GM23248 (cell line): ENCODE measurements at places on chromosomes 3 and 15.

GRCh38 chr3:46932455-46933225 lies 43.9 kb downstream of the CCDC12 start:
- DNase-seq: no peak

DNA sequence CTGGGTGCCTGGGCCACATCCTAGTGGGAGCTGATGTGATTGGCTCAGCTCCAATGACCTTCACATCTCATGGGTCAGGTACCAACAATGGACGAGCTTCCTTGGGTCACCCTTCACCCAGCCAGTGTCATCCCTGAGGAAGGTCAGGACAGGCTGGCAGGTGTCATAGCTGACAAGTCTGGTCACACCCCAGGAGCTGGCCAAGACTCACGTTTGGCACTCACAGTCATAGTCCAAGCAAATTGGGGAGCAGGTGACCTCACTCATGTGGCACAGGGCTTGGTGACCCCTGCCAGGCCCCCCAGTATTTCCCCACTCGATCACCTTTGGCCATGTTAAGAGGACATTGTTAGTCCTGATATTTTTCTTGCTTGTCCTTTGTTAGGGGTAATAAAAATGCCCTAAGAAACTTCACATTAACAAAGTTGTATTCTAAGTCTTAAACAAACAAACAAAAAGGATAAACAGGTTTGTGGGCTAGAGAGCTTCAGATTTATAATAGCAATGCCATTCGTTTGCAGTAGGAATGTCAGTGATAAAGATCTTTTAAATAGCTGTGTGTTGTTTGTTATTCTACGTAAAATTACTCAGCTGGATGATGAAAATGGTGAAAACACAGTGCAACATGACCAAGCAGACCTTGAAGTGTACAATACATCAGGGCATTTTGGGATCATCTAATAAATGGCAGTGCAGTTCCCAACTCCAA lies 79.5 kb upstream of the POMGNT2 start:
- peak; percentile 63 for DNase-seq

GRCh38 chr15:60009124-60009960 lies 5.2 kb downstream of the FOXB1 start:
- DNase-seq: no peak

DNA sequence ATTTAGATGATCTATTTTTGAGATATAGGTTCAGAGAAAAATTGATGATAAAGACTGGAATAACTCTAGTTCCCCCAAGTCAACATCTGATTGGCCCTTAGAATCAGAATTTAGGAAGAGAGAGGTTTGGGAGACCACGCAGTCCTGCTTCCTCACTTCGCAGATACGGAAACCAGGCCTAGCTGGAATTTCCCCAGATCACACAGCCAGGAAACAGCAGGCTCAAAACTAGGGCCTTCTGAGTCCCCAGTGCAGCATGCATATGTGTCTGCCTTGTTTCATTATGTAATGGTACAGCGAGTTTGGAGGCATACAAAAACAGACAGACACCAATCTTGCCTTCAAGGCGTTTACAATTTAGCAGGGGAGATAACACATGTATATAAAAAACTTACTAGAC lies 177.1 kb upstream of the ICE2 start:
- no peak for DNase-seq

DNA sequence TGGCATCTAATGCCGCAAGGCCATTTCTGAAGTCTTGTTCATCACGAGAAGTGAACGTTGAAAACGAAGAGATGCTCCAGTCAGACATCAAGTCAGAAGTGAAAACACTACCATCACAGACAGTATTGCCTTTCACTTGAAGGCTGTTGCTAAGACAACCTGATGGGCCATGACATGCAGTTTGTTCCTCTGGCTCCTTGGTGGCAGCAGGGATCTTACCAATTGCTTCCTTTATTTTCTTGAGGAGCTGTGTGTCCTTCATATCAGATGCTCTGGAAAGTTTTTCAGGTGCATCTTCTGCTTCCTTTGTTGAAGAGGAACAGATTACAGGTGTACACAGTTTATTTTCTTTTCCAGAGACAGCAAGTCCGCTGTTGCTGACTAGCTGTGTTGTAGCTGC lies 30.7 kb upstream of the MYLK start:
- DNase-seq: no peak

DNA sequence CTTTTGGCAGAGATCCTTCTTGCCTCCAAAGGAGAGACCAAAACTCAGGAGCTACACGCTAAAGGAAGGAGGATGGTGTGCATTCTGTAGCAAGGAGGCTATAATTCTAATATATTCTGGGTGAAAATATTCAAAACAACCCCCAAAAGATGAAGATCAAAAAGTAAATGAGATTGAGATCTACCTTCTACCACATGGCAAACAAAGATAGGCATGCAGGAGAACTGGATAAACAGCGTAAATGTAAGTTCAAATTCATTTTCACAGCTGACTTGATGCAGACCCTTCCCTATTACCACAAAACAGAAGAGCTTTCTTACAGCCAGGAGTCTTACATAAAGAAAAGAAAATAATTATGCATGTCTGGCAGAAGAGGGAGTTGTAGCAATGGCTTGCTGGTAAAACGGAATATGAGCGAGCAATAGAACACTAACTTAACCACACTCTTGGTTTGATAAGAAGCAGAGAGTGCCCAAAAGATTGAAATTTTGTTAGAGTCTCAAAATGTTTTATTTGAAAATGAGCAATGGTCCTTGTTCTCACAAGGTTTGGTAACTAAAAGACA lies 272.7 kb downstream of the MECOM start:
- DNase-seq: no peak

- DNase-seq: peak; percentile 50
Measured at GRCh38 chr15:85125056-85125661, 143.5 kb downstream of the PDE8A start.

DNA sequence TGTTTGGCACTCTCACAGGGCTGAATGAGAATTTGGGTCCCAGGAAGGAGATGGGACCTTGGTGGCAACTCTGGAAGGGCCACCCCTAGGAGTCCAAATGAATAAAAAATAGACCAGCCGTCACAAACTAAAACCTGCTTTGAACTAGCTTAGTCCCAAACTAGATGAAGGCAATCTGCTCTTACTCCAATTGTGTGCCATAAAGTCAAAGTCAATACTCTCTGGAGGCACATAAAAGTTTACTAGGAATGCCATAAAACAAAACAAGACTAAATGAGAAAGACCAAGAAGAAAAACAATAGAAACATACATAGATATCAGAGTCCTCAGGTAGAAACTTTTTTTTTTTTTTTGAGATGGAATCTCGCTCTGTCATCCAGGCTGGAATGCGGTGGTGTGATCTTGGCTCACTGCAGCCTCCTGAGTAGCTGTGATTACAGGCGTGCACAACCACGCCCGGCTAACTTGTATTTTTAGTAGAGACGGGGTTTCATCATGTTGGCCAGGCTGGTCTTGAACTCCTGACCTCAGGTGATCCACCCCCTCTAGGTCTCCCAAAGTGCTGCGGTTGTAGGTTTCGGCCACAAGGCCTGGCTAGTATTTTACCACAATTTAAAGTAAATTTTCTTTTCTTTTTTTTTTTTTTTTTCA lies 8.1 kb downstream of the GOLGA6L2 start:
- DNase-seq: no peak

DNA sequence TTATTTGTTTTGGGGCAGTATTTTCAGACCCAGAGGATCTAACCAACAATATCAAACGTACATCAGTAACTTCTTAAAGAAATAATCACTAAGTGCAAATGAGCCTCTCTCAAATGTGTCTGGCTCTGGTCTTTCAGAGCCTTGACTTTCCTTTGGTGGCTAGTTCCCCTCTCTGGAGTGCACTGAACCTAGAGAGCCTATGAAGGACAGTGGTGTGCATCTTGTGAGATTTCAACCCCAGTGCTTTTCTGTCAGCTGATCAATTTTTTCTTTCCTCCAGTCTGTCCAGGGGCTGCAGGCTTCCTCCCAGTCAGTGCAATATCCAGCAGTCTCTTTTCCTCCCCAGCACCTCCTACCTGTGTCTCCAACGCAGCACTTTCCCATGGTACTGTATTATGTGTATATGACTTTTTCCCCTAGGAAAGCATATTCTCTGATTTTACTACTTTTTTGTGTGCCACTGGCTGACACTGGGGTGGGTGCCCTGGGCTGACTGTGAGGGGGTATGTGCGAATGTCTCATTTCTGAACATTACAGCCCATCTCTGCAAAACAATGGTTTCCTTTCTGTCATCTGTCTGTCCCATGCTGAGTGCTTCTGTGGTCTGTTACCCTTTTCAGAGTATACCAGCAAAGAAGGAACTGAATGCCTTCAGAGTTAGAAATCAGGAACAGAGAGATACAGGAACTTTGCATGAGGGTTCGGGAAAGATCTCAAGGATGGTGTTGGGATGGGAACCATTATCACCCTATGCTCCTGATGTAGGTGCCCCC lies 98.8 kb downstream of the ARPP21 start:
- no peak for DNase-seq

- DNase-seq: peak; percentile 26
Measured at GRCh38 chr15:57555270-57555669, 36.4 kb upstream of the MYZAP start.

DNA sequence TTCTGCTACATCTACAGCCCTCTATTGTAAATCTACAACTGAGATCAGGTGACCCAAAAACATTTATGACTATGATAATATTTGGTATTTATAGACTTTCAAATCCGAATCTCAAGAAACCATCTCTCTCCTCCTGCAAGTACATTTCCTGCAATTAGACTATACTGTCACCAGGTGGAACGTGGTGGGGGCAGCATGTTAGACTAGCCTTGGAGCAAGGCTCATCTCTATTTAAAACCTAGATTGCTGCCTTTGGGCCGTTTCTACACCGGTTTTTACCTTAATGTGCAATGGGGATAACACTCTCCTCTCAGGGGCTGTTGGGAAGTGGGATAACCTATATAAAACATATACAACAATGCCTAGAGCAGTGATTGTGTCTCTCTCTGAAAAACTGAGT lies 3.8 kb upstream of the KATNBL1 start:
- DNase-seq: no peak

DNA sequence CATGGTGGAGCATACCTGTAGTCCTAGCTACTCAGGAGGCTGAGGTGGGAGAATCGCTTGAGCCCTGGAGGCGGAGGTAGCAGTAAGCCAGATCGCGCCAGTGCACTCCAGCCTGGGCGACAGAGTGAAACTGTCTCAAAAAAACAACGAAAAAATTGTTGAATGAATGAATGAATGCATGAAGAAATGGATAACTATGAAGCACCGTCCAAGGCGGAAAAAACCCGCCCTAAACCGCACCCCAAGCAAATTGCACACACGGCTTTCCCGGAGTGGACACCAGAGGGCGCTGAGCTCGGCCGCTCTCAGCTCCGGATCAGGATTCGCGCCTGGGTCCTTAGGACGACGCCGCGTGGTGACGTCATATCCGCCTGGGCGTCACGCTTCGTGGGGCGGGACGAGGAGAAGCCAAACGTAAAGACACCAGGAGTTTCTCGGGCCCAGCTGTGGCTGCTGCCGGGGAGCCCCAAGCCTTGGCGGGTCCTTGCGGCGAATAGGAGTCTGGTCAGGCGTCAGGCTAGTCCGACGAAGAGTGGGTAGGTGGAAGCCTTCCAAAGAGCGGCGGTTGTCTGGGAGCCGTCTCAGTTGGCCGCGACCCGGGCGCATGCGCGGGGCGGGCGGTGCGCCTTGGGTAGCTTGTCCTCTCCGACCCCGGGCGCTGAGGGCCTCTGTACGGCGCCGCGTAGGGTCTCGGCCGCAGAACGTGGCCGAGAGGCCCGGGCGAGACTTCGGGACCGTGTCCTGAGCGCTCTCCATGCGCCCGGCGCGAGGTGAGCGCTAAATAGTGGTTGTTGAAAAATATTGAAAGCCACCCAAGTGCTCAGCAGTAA lies at the start of the genes HTD2 and RPP14:
HTD2 (plus strand) TSS at position 639 of the 830 bp plus-strand sequence. CDS start 11,094 bp downstream, outside the sequence.
RPP14 (plus strand) TSS at position 364 of the 830 bp plus-strand sequence. CDS start 4,085 bp downstream, outside the sequence.
- peak; percentile 99 for DNase-seq

DNA sequence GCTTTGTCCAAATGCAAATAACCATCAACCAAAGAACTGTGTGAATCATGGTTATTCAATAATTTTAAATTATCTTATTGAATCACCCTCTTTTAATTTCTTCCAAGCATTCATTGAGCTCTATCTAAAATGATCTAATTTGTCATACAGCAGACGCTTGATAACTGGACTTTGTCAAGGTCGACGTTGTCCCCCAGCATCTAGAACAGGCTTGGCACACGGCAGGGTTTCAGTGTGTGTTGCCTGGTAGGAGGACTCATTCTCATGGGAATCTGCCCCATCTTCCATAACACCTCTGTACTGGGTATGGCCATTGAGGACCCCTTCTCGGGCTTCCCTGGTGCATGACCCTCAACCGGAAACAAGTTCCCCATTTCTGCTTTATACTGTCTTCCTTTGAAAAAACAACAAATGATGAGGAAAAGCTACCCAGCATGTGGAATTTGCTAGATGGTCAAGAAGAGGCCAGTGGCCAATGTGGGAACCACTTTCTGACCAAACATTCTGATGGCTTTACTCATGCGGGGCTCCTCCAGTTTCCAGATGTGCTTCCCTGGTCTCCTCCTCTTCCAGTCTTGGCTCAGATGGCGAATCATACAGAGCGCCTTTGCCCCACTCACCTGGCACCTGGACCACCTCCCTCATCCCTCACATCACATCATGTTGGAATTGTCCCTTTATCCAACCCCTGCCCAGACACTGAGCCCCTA lies 41.7 kb upstream of the SEC22A start:
- peak; percentile 77 for DNase-seq

DNA sequence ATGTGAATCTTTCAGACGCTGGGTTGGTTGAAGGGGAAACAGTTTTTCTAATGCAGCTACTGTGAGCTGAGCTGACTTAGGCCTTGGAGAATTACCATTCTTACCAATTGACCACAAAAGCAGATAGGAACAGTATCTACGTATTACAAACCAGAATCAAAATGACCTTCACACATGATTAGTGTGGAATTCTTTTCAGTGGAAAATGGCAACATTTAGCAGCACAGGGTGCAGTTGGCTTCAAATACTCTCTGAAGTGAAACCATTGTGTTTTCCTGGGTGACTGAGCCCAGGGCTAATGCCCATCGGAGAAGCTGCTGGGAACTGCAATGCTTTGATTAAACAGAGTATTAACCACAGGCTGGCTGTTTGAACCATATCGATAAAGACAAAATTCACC lies 40.2 kb upstream of the GOLGA8J start:
- DNase-seq: no peak
